ENCODE measurements at places on chromosomes 2 and 18.

DNA sequence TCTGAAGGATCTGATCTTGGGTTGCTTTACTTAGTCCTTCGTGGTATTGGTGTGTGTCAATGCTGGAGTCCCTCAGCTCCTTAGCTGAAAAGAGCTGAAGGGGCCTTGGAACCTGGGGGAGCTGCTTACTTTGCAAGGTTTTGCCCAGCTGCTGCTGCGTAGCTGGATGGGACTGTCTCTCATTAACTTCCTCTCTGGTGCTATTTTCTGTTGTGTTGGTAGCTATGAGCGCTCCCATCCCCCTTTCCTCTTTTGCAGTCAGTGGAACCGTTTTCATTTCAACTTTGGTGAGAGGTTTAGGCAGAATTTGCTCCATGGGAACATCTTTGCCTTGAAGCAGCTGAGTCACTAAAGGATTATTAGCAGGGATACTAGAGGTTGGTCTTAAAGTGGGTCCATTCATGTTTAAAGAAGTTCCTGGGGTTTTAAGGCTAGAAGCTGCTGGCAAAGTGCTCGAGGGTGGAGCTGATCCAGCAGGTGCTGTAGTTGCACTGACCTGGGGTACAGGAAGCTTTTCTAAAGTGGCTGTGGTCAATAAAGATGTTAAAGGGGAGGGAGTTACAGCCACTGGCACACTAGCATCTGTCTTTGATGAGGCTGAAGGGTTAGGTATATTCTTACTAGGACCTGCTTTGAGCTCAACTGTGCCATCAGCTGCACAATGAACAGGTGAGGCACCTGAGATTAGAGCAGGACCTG is 69.9 kb upstream of the DTNB start:
- DNase-seq: no peak

DNA sequence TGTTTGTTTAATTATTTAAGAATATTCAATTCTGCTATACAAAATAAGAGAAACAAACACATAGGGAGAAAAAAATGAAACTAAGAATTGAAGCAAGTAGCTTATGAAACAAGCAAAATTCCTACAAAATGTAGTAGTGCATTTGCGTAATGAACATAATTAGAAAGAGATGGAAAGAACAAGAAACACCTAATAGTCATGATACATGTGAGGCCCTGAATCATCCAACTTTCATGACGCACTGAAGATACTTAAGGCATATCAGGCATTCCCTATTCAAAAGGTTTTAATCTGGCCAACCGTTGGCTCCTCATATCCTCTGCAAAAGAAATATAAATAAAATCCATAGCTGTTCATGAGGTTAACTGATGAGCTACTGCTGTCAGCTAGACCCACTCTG is 14.5 kb upstream of the NAB1 start:
- no peak for DNase-seq

DNA sequence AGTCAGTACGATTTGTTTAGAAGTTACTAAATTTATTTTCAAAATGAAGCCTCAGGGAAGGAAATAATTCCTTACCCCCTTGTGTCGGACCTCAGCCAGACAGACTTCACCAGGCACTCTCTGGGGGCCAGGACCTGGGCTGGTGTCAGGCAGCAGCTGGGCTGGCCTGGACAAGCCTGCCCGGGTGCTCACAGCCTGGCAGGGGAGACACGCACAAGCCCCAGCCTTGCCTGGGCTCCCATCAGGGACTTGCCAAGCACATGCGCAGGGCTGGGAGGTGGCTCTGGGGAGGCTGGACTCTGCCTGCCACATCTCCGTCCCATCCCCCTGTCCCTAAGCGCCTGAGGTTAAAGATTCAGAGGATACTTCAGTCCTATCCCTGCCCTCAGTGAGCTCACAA is 56.8 kb upstream of the HS6ST1 start:
- DNase-seq: no peak

DNA sequence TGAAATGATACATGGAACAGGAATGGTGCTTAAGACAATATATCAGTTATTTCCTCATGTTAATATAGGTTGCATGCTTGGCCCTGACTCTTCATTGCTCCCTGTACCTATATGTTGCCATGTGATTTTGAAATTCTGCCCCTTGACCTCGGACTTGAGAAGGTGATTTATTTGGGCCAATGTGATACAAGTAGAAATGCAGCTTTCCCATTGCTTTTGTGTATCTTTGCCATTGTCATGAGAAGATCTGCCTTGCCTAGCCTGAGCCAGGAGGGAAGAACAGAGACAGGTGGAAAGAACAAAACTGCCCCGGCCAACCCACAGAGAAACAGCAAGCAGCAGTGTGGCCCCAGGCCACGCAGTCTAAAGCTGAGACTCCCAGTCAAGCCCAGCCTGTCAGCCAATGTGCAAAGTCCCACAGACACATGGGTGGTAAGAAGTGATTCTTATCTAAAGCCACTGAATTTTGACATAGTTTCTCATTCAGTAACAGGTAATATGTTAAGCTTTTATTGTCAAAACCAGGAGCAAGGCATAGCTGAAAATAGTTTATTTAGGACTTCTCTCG is 245.7 kb upstream of the RND3 start:
- no peak for DNase-seq

GRCh38 chr18:79597176-79597830 is 82.3 kb upstream of the CTDP1 start:
- no peak for DNase-seq

- no peak for DNase-seq
These were observed 41.9 kb downstream of the KLF7 start for GRCh38 chr2:207123776-207124391.

DNA sequence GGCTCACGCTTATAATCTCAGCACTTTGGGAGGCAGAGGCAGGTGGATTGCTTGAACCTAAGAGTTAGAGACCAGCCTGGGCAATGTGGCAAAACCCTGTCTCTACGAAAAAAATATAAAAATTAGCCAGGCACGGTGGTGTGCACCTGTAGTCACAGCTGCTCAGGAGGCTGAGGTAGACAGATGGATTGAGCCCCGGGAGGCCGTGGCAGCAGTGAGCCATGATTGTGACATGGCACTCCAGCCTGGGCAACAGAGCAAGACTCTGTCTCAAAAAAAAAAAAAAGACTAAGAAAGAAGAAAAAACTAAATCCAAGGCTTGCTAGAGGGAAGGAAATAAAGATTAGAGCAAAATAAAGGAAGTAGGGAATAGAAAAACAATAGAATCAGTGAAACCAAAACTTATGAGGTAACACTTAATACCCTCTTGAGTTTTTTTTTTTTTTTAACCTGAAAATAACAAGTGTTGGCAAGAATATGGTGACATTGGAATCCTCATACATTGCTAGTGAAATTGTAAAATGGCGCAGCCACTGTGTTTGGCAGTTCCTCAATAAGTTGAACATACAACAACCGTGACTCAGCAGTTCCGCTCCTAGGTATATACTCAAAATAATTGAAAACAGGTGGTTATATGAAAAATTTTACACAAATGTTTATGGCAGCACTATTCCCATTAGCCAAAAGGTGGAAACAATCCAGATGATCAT is 85.2 kb downstream of the EML4 start:
- no peak for DNase-seq

- DNase-seq: peak; percentile 67
These were observed 25.4 kb upstream of the ST3GAL5 start for GRCh38 chr2:85913884-85914881.

GRCh38 chr2:143608063-143608423 is 478.8 kb downstream of the ARHGAP15 start:
- DNase-seq: no peak

DNA sequence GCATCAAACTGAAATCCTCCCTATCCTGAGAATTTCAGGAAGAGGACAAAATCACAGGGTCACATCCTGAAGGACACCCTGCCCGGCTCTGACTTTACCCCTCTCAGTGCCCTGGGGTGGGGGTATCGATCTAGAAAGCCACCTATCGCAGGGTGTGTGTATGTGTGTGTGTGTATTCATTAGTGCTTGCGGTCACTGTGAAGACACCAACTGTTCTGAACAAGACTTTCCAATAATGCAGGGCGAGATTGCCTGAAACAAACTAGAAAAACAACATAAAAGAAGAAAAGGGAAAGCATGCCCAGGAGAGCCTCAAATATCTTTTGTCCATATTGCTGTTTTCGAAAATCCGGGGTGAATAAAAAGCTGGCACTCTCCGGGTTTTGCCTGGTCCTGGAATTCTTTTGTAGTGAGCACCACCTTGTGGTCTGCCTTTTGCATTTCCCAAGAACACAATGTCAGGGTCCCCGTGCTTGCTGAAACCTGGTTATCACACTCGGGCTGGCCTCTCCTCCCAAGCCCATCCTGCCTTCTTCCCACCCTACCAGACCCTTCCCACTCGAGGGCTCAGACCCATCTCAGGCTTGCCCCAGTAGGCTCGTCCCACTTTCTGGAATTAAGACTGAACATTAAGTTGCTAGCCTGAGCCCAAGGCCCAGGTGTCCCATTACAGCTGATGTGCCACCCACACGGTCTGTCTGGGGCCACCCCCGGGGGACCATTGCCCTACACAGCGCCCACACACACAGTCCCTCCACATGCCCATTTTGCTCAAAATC is 25.0 kb upstream of the COPS8 start:
- peak; percentile 61 for DNase-seq

DNA sequence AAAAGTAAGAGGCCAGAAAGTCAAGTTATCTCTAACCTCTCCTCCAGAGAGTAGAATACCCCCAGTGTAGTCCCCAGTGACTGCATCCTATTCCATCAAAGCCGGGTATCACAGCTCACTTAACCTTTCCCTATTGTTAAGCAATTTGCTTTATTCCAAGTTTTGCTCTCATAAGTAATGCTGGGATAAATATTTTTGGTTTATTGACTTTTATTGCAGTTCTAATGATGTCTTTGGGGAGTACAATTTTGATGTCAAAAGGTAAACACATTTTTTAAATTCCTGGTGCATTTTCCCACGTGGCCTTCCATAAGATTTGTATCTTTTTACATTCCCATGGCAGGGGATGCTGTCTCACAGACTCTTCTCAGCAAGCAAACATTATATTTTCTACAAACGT is 43.3 kb downstream of the CMPK2 start:
- DNase-seq: no peak

DNA sequence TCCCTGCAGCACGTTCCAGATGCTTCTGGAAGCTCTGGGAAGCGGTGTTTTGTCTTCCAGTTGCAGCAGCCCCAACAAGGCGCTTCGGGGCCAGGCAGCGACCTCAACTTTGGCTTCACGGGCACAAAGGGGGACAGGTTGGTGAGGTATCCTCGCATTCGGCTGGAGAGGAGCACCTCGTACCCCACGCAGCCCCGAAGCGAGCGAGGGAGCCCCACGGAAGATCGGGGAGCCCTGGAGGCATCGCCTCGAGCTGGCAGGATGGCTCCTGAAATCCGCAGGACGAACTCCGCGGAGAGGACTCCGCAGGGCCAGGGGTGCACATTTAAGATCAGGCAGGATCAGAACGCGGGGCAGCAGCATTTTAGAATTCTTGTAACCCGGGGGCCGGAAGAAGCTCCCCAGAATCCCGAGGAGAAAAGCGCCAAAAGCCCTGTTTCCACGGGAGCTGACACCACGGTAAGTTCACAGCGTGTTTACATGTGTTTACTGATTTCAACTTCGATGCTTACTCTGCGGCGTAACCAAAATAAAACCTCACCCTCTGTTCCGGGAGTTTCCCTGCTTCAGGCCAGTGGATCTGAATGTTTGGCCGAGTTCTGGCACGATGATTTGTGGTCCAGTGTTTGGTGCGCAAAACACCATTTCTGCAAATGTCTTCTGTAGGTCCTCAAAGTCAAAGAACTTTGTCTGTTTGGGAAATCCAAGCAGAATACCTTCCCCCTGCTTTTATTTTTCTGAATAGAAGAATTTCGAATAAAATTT is 212.5 kb downstream of the NEDD4L start:
- DNase-seq: no peak

GRCh38 chr18:33010149-33010548 is 237.3 kb upstream of the KLHL14 start:
- DNase-seq: no peak

DNA sequence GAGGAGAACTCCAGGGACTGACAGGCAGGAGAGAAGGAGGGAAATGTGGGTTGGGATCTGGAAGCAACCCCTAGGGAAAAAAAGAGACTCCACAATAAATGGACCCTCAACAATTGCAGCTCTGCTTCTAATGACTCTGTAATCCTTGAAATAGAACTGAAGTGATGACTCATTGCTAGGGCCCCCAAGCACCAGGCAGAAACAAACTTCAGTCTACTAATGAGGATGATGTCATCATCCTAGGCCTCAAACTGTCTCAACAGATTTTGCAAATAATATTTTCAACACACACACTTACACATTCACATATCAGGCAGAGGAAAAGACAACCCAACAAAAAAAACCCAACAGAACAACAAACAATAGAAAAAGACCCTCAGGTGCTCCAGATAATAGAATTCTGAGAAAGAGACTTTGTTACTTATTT is 143.3 kb downstream of the HDAC4 start:
- no peak for DNase-seq

- no peak for DNase-seq
These were observed 36.2 kb downstream of the NDUFAF7 start for GRCh38 chr2:37267685-37268084.

DNA sequence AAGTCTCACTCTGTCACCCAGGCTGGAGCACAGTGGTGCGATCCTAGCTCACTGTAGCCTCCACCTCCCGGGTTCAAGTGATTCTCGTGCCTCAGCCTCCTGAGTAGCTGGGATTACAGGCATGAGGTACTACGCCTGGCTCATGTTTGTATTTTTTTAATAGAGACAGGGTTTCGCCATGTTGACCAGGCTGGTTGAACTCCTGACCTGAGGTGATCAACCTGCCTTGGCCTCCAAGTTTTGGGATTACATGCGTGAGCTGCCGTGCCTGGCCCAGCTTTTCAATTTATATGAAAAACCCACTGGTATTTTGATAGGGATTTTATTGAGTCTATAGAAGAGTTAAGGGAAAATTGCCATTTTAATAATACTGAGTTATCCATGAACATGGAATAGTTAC is 63.3 kb downstream of the XRCC5 start:
- DNase-seq: no peak

DNA sequence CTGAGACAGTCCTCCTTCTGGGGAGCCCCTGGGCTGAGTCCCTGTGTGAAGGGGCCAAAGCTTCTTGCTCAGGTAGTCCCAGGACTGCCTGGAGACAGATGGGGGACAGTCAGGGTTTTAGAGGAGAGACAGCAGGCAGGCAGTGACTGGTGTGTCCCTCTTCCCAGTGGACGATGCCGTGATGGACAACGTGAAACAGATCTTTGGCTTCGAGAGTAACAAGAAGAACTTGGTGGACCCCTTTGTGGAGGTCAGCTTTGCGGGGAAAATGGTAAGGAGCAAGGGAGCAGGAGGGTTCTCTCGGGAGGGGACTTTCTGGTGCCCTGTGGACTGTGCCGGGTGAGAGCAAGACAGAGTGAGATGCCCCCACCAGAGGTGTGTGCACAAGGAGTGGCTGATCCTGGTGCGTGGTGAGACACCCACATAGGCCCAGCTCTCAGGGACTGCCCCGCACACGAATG is 74.8 kb downstream of the DYSF start:
- no peak for DNase-seq

Measured in PC-9 (cell line).